ENCODE measurements at places on chromosomes 3 and 15.
A peak's percentile ranks its signal among the peaks of the same experiment; 100 is the strongest.

- no peak for DNase-seq
These were observed 197.9 kb downstream of the RYR3 start for GRCh38 chr15:33508703-33509102.

- no peak for DNase-seq
These were observed 907.5 kb downstream of the ZPLD1 start for GRCh38 chr3:103342205-103342731.

GRCh38 chr15:95457520-95457919 lies 873.0 kb upstream of the NR2F2 start:
- no peak for DNase-seq

DNA sequence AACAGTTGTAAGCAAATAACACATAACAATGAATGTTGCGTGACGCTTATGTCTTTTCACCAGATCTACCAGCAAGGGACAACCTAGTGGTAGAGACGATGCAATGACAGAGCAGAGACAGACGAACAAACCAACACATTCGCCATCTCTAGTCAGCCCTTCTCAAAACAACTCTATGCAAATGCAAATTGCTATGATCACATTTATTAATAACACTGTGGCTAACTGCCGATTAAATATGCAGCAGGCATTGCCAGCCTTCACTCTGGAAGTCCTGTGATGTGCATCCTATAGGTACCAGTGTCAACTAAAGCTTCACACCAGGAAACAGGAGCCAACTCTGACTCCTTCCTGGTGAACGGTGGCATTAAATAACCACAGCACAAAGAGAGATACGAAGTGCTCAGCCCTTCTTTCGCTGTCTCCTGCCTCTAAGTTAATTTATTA lies 94.2 kb downstream of the FOXP1 start:
- no peak for DNase-seq

DNA sequence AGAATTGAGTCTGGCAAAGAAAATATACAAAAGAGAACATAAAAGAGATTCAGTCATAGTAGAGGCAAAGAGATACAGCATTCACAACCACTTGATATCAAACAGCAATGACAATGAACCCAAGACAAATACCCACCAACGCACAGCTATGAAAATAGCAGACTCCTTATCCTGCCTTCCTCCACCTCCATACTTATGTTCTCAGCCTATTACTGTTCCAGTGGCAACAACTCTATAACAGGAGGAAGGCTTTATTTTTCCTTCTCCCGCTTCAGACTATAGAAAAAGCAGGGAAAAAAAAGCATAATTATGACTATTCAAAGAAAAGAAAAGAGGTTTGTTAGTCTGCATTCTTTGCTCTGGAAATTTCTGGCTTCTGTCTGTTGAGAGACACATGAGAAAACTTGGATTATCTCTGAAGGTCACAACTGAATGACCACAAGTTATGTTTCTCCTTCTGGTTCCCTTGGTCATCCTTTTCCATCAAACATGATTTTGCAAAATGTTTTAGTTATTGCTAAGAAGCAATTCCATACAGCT lies 81.2 kb upstream of the PLXND1 start:
- no peak for DNase-seq

GRCh38 chr15:32642667-32643435 lies 1.3 kb downstream of the SCG5 start:
- DNase-seq = no peak

- no peak for DNase-seq
These were observed 115.8 kb upstream of the ARHGEF3 start for GRCh38 chr3:56917361-56918110.

- no peak for DNase-seq
These were observed 20.1 kb downstream of the FAM3D start for GRCh38 chr3:58646503-58646902.

DNA sequence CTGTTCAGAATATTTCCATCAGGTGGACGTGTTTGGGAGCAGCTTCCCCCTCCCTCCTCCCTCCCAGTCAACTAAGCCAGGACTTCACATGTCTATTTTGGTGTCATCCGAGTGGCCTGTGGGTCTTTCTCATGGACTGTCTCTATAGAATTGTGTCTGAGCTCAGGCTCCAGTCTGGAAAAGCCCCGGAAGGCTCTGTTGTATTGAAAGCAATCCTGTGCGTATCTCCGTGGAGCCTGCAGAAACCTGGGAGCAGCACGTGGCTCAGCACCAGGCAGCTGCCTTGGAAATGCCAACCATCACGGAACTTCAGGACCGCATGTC lies 25.2 kb downstream of the COLQ start:
- DNase-seq = no peak

DNA sequence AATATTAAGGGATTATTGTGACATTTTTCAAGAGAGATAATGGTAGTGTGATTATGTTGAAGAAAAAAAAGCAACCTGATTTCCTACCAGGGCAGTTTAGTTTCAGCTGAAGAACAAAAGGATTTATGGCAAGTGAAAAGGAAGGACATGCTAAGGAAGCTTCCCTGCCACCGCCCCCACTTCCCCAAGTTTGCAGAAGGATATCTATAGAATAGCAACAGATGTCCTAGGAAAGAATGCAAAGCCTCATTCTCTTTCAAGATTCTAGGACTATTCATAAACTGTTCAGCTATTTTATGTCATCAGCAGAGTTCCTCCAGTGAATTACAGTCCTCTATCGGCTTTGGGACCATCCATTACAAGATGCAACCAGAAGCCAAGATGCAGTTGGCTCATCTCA lies 160.8 kb downstream of the SATB1 start:
- DNase-seq = no peak

GRCh38 chr3:46542801-46543201 lies 23.3 kb downstream of the LRRC2 start:
- no peak for DNase-seq

- no peak for DNase-seq
These were observed 59.5 kb upstream of the STRIT1 start for GRCh38 chr3:155352900-155353490.

DNA sequence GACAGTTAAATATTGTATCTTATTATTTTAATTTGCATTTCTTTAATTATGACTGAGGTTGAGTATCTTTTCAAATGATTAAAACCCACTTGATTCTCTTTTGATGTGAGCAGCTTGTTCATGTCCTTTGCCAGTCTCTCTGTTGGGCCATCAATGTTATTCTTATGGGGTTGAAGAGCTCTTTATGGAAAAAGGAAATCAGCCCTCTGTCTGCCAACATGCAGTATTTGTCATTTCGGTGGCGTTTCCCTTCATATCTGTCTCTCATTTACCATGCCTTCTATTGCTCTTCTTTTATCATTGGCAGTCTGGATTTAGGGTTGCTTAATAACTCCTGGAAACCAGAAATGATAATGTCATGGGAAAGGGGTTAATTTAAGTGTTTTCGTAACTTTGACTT lies 340.7 kb upstream of the DNAJC19 start:
- DNase-seq = no peak

GRCh38 chr3:129358177-129358771 lies 70.2 kb downstream of the EFCAB12 start:
- DNase-seq = no peak

GRCh38 chr3:150299201-150299600 lies 108.9 kb upstream of the TSC22D2 start:
- no peak for DNase-seq

- no peak for DNase-seq
These were observed 325.9 kb upstream of the CTDSPL start for GRCh38 chr3:37535526-37536432.

DNA sequence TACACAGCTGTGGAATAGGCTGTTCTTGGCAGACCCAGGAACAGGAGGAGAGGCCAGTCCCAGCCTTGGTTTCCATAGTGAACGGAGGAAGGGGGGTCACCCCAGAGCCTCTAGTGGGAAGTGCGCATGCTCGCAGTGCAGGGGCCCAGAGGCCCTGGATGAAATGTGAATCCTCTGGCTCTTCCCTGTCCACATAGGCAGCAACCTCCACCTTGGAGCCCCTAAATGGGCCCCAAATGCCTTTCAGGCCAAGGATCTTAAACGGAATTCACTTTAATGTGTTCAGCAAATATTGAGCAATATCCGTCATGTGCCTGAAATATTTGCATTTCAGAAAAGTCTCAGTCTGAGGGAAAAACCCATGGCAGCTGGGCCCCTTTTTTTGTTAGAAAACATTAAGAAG lies 3.3 kb upstream of the NDN start:
- DNase-seq = peak; percentile 83

DNA sequence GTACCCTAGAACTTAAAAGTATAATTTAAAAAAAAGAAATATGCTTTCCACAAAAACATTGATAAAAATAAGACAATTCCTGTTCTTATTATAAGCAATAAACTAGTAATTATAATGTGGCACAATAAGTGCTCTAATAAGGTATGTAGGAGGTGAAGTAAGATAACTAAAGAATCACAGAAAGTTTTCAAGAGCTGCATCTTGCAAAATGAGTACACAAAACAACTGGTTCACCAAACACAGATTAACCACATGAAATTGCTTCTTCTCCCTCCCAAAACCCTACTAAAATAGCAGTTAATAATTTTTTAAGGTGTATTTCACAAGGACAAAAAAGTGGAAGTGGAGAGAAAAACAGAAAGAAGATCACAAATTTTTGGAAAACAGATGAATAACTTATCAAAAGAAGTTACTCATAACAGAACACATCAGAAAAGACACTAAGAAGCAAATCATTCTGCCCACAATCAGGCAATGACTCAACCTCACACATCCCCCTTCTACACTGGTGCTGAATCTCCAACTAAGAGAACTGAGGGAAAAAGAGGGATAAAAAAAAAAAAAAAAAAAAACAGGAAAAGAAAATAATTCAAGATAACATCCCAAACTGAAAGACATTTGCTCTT lies 64.2 kb downstream of the TBC1D5 start:
- no peak for DNase-seq

DNA sequence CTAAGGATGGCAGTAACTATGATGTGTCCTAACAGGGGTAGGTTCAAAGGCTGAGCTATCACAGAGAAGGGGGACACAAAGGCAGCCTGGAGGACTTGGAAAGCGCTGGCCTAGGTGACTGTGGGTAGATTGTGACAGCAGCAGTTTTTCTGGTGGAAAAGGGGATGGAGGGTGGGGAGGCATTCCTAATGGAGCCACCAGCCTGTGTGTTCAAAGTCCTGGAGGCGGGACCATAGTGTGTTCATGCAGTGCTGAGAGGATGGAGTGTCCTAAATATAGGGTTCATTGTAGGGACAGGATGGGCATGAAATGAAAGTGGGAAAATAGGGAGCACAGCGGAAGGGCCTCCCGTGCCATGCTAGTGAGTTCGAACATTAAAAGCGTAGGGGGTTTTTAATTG lies 51.5 kb upstream of the POLR2M start:
- no peak for DNase-seq

DNA sequence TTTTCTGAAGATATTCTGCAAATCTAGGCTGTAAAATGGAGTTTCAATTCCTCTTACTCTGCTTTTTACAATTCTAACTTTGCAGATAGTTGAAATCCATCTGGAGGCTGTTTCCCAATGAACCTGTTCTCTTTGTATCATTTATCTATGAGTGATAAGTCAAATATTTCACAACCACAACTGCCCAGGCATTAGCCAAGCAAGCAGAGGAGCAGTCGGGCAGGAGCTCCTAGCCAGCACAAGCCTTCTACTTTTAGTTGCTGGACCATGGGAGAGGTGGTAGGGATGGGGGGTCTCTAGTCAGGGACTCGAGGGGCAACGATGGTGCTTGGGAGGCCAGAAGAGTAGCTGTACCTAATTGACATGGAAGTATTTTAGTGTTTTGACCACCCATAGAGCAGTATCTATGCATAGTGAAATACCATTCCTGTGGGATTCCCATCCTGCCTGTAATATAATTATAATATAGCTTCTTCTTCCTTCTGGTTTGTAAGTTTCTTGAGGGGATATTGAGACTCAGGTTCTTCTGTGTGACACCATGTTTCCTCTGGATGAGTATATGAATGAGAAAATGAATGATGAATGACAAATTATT lies 353.5 kb upstream of the IL12A start:
- DNase-seq = no peak

GRCh38 chr15:89806210-89806558 lies 8.5 kb downstream of the ANPEP start:
- no peak for DNase-seq

GRCh38 chr3:10709110-10709781 lies 106.8 kb upstream of the SLC6A11 start:
- DNase-seq = no peak

DNA sequence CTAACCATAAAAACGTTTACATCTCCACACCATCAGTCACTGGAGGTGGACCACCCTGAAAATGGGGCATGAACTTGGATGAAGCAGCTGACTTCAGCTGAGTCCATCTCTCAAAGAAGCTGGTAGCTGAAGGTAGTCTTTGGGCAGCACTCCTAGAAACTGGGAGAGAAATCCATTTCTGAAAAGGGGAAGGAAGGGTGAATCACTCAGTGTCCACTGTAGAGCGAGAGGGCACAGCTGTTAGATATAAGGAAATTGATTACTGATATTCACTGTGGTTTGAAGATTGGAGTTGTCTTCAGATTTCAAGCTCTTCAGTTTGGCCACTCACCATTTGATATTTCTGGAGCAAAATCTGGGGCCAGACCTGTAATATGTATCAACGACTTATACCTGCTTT lies 499.0 kb upstream of the UBE2E2 start:
- no peak for DNase-seq

- DNase-seq = no peak
These were observed 86.5 kb upstream of the FAM98B start for GRCh38 chr15:38367476-38367875.

GRCh38 chr3:192867645-192868044 lies 50.0 kb downstream of the MB21D2 start:
- no peak for DNase-seq

DNA sequence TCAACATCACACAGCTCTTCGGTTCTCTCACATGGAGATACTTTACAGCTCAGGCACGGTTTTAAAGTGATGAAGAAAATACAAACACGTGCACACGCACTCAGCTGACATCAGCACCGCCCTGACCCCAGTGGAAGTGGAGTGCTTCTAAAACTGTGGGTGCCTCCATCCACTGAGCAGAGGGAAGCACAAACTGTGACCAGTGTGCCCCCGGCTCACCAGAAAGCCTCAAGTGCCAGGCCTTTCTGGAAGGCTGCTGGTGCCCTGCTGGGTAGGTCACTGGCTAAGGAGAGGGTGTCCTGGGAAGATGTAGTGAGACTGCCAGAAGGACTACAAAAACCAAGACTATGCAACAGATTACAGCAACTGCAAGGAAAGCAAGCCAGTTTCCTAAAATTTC lies 78.5 kb downstream of the OCA2 start:
- DNase-seq = no peak
